Retina (tissue), 1 donor: ENCODE measurements at places on chromosomes 4 and X.
A peak's percentile ranks its signal among the peaks of the same experiment; 100 is the strongest.

GRCh38 chrX:131675596-131676194 lies 131.8 kb downstream of the OR13H1 start:
- peak; percentile 7 for DNase-seq

- peak; percentile 81 for DNase-seq
These were observed 528 bp downstream of the FMR1 start for GRCh38 chrX:147912093-147912801.

DNA sequence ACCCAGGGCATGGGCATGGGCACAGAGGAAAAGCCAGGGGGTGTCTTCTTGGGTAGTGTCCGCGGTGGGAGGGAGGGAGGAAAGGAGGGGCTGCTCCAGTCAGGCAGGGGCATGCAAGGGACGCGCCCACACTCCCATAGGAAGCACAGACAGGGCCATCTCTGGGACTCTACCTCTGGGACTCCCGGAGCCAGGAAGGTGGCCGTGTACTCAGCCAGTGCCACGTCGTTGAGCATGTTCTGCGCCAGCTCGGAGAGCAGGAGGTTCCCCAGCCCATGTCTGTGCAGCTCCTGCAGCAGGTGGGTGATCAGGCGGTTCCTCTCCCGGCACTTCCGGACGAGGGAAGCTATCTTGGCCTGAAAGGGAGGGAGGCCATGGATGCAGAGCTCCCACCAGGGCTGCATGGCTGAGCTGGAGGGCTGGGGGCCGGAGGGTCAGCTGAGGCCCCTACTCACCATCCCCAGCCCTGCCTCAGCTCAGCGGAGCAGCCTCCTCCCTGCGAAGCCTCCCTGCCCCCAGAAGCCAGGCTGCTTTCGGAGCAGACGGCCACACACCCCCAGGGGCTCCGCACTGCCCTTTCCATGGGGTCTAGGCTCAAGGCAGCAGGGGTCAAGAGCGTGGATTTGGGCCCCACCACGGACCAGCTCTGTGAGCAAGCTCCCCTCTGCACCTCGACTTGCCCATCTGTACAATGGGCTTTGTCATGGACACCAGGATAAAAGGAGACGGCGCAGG lies 44.6 kb downstream of the C4orf50 start:
- no peak for DNase-seq

GRCh38 chrX:19121898-19122640 lies at the start of gene ADGRG2:
ADGRG2 (minus strand) TSS chrX:19122468; CDS start chrX:19068834, 53,634 bp downstream.
- peak; percentile 60 for DNase-seq

- no peak for DNase-seq
These were observed 25.9 kb downstream of the HTRA3 start for GRCh38 chr4:8295471-8295870.

DNA sequence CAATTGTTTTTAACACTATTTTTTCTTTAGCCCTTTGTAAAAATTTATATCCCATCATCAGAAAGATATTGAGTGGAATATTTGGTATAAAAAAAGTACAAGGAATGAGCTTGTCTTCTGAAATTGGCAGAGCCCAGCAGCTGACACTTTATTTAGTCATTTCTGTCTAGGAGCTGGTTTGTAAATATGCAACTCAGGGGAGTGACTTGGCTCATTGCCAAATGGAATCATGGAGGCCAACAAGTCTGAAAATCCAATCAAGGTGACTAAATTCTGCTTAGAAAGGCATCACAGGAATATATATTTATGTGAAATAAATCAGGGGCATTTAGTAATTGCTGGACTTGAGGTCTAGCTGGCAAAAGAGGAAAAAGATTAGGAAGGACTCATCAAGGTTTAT lies 74.4 kb downstream of the OTC start:
- DNase-seq: no peak

DNA sequence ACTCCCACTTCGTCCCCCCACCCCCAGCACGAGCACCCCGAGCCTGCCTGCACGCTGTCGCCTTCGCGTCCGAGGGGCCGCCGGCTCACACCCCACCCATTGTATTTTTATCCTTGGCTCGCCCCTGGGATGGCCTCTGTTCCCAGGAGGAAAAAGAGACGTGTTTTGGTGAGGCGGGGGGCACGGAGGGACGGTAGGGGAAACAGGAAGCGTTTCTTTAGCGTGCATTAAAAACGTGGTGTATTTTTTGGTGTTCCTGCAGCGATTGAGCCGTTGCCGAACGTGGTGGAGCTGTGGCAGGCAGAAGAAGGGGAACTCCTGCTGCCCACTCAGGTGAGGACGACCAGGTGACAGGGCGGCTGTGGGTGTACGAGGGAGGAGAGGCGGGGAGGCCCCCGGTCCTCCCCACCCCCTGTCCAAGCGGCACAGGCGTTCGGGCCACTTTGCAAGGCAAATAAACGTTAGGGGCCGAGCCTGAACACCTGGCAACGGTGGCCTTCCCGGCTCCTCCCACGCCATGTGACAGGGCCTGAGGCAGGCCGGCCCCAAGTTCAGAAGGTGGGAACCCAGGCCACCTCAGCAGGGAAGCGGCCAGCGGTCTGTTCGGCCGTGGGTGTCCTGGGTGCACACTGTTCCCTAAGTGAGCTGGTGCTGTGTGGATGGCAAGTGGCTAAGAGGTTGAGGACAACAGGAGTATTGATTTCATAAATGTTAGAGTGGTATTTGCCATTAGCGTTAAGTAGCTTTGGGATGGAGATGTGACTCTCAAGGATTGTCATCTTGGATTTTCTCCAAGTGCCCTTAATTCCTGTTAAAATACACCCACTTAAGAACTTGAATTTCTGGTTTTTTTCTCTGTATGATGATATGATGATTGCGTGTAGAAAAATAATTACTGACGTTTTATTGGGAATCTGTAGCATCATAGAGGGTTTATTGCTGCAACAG lies 1.1 kb downstream of the TMEM131L start:
- DNase-seq: peak; percentile 76

DNA sequence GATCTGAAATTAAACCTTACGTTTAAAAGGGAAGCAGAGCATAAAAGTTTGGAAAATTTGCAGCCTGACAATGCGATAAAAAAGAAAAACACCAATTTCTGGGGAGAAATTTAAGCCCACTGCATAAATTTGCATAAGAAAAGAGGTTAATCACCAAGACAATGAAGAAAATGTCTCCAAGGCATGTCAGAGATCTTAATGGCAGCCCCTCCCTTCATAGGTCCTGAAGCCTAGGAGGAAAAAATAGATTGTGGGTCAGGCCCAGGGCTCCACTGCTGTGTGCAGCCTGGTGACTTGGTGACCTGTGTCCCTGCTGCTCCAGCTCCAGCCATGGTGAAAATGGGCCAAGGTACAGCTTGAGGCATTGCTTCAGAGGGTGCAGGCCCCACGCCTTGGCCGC lies 264.0 kb upstream of the CT83 start:
- DNase-seq: no peak

- DNase-seq: no peak
These were observed 60.1 kb upstream of the SORCS2 start for GRCh38 chr4:7132249-7132648.

- no peak for DNase-seq
These were observed 39.8 kb downstream of the RAB33A start for GRCh38 chrX:130211415-130212186.

DNA sequence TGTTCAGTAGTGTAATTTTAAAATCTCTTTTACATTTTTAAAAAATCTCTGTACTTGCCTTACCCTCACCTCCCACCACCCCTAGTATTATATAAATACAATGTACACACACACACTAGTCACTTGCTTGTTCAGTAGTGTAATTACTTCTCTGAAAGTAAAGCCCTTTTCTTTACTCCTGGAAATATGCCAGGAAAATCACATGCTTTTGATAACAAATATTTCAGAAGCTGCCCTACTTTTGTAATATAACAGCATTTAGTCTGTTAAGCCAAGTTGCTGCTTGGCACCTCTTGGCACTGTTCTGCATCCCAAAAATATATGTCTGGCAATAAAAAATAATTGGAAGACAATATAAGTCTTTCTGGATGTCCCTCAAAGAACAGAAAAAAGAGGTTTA lies 172.8 kb upstream of the APOOL start:
- DNase-seq: no peak

DNA sequence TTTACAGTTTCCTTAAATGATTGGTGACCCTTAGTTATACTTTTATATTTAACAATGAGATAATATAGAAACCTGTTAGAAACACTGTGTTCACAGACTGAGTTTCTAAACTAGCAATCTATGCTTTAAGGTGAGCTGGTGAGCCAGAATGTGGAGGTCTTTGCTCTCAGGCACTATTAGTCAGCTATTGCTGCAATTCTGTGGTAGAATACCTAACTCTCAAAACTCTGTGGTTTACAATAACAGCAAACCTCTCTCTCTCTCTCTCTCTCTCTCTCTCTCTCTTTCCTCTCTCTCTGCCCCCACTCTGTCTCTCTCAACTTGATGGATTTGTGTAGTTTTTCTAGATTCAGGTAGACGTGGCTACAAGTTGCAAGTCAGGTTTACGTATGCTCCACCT lies 17.6 kb upstream of the LCORL start:
- DNase-seq: no peak

GRCh38 chrX:11893933-11894710 lies 136.1 kb downstream of the MSL3 start:
- no peak for DNase-seq

GRCh38 chr4:152943672-152944071 lies 7.5 kb downstream of the FHDC1 start:
- DNase-seq: no peak

DNA sequence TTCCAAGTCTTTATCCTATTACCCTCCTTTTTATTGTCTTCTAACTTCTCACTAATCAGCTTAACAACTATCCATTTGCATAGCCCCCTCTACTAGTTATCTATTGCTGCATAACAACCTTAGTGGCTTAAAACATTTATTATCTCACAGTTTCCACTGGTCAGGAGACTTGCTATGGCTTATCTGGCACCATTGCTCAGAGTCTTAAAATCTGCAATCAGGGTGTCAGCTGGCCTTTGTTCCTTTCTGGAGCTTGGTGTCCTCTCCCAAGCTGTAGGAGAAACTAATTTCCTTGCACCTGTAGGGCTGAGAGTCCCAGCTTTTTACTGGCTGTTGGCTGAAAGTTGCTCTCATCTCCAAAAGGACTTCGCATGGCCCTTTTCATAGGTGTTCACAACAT lies 137.0 kb upstream of the SMIM31 start:
- DNase-seq: no peak

- DNase-seq: no peak
These were observed 59.9 kb downstream of the SNX25 start for GRCh38 chr4:185269286-185269685.

- DNase-seq: peak; percentile 10
These were observed 176.8 kb downstream of the LARP7 start for GRCh38 chr4:112813790-112814189.

- DNase-seq: no peak
These were observed 98.2 kb downstream of the MAPK10 start for GRCh38 chr4:86261636-86262035.

DNA sequence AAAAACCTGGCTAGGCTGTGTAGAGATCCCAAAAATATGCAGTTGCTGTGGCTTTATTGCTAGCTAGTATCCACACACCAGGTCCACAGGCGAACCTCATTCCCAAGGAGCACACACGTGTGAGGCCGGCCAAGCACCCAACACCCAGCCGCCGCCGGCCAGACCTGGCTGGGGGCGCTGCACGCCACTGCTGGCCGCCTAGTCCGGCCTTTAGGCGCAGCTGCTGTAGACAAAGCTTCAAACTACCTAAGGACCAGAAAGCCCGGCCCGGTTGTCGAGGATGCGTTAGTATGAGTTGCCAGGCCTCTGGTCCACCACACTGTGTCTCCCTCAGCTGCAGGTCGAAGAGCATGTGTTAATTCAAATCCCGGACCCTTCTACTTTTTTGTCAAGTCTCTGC lies 3.1 kb downstream of the POU3F4 start:
- peak; percentile 41 for DNase-seq

GRCh38 chrX:48938721-48939425 lies 18.5 kb downstream of the OTUD5 start:
- DNase-seq: no peak

DNA sequence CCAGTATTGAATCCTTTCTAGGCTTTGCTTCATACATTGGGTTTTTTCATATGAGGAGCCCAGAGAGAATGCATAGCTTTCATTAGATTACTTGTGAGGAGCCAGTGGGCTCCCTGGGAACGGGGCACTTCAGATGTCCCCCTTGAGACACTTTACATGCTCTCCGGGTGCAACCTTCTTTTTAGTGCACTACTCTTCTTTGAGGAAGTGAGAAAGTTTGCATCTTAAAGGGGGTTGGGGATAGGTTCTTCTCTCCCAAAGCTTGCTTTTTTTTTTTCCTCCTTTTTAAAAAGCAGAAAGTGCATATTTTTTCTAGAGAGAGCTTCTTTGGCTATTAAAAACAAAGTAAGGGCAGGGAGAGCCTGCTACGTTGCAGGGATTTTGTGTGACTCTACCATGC lies 4.3 kb downstream of the HADH start:
- DNase-seq: no peak

DNA sequence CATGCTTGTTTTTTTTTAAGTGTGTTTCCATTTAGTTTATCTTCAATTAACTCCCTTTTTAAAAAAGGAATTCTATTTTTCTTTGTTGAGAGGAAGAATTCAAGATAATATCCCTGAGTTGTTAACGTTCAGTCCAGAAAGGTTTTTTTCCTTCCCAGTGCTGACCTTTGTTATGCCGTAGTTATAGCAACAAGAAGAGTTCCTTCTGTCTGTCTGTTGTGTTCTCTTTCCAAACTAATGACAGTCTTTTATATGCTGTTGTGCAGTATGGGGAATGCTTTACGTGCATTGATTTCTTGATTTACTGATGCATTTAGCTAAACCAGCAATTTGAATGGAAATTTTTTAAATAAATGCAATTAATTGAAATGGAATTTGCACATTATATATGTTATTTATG lies 6.6 kb upstream of the CXXC4 start:
- peak; percentile 31 for DNase-seq

- DNase-seq: no peak
These were observed 390.0 kb upstream of the RPS6KA3 start for GRCh38 chrX:20656721-20657120.

- DNase-seq: no peak
These were observed 17.4 kb downstream of the ARHGAP24 start for GRCh38 chr4:85492336-85492735.

GRCh38 chr4:8168832-8169598 lies 10.4 kb upstream of the ABLIM2 start:
- DNase-seq: no peak

GRCh38 chr4:5852523-5853202 lies 40.2 kb downstream of the CRMP1 start:
- no peak for DNase-seq

GRCh38 chr4:84894621-84895020 lies 71.9 kb downstream of the WDFY3 start:
- DNase-seq: no peak

DNA sequence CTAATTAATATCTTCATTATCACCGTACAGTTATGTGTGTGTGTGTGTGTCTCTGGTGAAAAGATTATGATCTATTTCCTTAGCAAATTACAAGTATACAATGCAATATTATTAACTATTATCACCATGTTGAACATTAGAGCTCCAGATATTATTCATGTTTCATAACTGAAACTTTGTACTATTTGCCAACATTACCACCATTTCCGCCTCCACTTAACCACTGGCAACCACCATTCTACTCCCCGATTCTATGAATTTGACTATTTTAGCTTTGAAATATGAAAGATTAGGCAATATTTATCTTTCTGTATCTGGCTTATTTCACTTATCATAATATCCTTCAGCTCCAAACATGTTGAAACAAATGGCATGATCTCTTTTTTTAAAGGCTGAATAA lies 717.9 kb downstream of the ARAP2 start:
- DNase-seq: no peak

GRCh38 chr4:74504212-74504611 lies 59.3 kb downstream of the AREG start:
- DNase-seq: no peak
